ENCODE measurements at places on chromosomes 12 and 14.

DNA sequence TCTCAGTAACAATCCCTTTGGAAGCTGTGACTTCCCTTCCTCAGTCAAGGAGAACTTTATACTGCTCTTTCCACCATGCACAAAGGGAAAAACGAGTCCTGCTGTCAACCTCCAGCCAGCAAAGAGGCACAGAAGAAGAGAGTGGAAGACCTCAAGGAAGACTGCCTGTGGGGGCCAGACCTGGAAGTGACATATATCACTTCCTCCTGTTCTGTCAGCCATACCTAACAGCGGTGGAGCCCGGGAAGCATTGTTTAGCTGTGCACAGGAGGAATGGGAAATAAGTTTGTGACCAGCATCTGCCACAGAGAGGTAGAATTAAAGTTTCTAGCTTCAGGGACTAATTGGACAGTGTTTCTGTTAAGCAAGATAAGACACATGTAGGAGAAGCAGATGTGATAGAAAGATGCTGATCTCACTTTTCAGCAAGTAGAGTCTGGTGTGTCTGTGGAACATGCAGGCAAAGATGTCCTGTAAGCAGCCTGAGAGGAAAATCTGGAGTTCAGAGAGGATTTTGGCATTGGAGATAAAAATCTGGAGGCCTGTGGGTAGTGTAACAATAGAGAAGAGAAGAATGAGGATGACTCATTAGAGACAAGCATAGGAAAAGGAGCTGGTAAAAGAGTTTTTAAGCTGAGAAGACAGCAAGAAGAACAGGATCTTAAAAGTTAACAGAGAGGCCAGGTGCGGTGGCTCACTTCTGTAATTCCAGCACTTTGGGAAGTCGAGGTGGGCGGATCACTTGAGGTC lies 141.6 kb upstream of the CPSF6 start:
- peak; percentile 24 for DNase-seq

DNA sequence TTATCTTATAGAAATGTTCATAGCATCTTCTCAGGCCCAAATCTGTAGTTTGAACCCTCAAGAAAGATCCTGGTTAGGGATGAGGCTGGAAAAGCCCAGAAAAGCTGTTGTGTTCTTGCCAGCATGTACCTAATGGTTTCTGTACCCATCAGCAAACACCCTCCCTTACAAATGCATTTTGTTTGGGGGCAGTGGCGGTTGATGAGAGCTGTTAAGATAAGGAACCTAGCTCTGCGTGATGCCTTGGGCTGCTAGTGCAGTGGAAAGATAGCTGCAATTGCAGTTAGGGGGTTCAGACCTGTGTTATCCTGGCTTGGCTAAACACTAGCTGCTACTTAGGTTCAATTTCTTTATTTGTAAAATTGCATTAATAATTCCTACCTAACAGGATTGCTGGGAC lies 3.6 kb downstream of the TPH2 start:
- DNase-seq, result no peak

DNA sequence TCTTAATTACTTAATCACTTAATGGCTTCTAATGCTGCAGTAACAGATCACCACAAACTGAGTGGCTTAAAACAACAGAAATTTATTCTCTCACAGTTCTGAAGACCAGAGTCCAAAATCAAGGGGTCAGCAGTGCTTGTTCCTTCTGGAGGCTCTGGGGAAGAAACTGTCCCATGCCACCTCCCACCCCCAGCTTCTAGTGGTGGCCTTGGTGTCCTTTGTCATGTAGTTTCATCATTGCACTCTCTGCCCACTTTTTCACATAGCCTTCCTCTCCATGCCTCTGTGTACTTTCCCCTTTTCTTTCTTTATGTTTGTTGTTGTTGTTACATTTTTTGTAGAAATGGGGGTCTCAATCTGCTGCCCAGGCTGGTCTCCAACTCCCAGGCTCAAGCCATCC lies 16.1 kb upstream of the UBC start:
- DNase-seq, result no peak

GRCh38 chr12:22562036-22563028 lies 18.0 kb upstream of the C2CD5 start:
- DNase-seq, result no peak

GRCh38 chr12:123003257-123003656 lies 22.8 kb downstream of the ARL6IP4 start:
- no peak for DNase-seq

GRCh38 chr14:106442857-106443256 lies 916.5 kb downstream of the TMEM121 start:
- no peak for DNase-seq

DNA sequence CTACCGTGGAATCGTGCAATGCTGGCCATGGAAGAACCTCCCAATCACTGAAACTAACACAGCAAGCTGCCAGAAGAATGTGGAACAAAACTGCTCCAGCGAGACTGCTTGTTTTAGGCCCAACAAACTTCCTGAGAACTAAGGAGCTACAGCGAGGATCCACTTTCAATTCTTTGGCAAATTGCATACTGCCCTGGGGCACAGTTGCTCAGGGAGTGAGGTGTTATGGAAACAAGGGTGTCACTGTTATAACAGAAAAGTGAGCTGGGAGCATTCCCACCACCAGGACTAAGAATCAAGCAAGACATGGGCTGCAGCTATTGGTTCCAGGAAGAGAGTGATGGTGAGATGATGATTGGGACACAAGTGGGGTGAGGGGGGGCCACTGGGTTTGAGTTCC lies 1606.1 kb upstream of the FLRT2 start:
- DNase-seq, result no peak

GRCh38 chr12:130431176-130431575 lies 93.5 kb downstream of the PIWIL1 start:
- no peak for DNase-seq

- no peak for DNase-seq
These were observed 44.7 kb downstream of the GPHB5 start for GRCh38 chr14:63273717-63274655.

- peak; percentile 64 for DNase-seq
These were observed 2.7 kb downstream of the PCNX4 start for GRCh38 chr14:60094306-60094897.

- DNase-seq, result no peak
These were observed 271.4 kb downstream of the RASSF9 start for GRCh38 chr12:85564786-85565185.

DNA sequence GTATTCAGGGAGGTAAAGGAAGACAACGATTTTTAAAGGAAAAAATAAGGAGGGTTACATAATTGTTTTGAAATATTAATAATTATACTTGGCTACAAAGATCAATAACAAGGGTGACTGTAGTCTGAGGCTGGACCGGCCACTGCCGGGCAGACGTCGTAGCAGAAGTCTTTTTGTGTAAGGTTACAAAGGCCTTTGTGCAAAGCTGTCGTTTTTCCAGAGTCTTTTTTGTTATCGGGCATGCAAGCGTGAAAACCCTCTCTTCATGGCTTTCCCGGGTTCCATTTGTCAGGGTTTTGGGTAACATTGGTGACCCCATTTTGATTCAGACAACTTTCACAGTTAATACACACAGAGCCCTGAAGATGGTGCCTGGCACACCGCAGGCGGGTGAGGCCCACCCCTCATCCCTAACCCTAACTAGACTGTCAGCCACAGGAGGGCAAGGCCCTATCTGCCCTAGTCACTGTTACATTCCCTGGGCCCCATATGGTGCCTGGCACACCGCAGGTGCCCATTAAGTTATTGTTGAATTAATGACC lies 31.3 kb downstream of the RILPL1 start:
- no peak for DNase-seq

GRCh38 chr14:96658611-96659010 lies 138.6 kb upstream of the VRK1 start:
- no peak for DNase-seq

DNA sequence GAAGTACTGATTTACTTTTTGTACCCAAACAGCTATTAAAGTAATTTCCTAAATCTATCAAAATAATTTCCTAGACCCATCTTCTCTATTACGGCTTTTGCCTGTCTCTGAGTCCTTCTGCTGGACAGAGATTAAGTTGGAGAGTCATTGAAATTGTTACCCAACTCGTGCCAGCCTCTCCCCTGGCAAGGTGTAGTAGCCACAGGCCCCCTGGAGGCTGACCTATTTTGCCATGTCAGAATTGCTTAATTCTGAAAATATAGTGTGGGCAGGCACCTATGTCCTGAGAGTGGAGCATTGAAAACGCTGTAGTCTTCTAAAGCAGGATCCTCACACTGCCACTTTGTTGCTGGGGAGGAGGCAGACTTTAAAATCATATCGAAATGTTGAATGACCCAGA lies 308.2 kb downstream of the GLT1D1 start:
- DNase-seq, result no peak

DNA sequence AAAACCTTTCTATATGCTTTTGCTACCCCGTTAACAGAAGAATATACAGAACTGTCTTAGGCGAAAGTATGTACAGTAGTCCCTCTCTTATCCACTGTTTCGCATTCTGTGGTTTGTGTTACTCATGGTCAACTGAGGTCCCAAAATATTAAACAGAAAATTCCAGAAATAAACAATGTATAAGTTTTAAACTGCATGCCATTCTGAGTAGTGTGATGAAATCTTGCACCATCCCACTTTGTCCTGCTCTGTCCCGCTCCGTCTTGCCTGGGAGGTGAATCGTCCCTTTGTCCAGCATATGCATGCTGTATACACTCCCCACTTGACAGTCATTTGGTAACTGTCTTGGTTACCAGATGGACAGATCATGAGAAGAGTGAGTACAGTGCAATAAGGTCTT lies 70.1 kb upstream of the STRN3 start:
- DNase-seq, result peak; percentile 60

DNA sequence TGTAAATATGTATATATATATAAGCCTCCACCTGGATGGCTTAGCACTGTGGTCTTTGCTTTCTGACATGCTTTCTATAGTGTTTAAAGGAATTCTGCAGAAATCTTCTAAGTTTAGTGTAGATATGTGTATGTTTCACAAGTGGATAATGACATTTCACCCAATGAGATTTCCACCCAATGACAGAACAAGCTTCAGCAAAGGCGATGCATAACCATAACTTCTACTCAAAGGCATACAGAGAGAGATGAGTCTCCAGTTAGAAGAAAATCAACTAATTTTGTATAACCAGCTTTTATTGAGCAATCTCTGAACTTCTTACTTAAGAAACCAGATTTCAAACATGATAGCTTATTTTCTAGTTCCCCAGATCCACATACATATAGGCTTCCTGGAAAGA lies 134.0 kb downstream of the DYRK2 start:
- DNase-seq, result no peak

GRCh38 chr14:76929927-76930326 lies 98.6 kb downstream of the IRF2BPL start:
- peak; percentile 50 for DNase-seq

- DNase-seq, result no peak
These were observed 742.8 kb upstream of the TBX3 start for GRCh38 chr12:115426732-115427131.

GRCh38 chr12:55651299-55651683 lies 14.6 kb downstream of the OR10P1 start:
- DNase-seq, result no peak

GRCh38 chr12:51326698-51327439 lies 2.9 kb upstream of the BIN2 start:
- DNase-seq, result peak; percentile 76

- DNase-seq, result peak; percentile 58
These were observed 56.1 kb upstream of the DYRK2 start for GRCh38 chr12:67592228-67593011.

GRCh38 chr14:74636424-74637177 lies 24.6 kb upstream of the LTBP2 start:
- peak; percentile 62 for DNase-seq

DNA sequence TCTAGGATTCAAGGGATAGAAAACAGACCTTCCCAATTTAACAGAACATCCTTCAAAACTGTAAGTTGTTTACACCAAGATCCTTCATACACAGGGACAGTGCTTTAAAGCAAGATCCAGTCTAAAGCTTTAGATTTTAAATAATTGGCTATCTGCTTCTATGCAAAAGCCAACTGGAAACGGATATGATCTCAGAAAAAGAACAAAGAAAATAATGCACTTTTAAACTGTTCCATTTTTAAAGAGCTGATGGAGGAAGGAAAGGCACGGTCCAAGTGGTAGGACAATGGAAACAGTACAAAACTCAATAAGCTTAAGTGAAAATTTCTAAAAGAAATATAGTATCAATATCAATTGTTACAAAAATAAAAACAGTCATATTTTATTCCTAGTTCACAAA lies 27.7 kb downstream of the LRP6 start:
- DNase-seq, result no peak

DNA sequence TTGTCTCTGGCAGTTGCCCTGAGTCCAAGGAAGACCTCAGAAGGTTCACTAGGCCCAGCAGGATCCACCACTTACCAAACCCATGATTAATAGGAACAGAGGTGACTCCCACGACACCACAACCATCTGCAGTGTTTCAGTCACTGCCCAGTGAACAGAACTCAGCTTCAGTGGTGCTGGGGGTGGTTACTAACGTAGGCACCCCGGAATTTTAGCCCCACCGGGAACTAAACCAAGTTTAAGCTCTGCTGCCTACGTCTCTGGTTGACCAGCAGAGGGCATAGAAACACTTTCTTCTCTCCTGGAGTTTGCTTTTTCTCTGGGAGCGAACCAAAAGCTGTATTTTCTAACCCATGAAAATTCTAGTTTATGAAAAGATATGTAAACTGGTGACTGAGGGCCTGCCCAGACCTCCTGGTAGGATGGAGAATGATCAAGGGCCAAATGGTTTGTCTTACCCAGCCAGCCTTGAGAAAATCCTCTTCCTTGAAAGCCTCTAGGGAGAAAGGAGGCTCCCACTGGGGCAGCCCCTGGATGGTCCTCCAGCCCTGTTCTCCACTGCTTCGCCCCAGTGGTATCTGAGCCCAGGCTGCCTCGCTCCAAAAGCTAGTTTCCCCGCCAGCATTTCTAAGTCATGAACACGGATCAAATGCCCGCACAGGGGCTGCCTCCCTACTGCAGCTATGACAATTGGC lies 379.8 kb downstream of the DPF3 start:
- peak; percentile 54 for DNase-seq

DNA sequence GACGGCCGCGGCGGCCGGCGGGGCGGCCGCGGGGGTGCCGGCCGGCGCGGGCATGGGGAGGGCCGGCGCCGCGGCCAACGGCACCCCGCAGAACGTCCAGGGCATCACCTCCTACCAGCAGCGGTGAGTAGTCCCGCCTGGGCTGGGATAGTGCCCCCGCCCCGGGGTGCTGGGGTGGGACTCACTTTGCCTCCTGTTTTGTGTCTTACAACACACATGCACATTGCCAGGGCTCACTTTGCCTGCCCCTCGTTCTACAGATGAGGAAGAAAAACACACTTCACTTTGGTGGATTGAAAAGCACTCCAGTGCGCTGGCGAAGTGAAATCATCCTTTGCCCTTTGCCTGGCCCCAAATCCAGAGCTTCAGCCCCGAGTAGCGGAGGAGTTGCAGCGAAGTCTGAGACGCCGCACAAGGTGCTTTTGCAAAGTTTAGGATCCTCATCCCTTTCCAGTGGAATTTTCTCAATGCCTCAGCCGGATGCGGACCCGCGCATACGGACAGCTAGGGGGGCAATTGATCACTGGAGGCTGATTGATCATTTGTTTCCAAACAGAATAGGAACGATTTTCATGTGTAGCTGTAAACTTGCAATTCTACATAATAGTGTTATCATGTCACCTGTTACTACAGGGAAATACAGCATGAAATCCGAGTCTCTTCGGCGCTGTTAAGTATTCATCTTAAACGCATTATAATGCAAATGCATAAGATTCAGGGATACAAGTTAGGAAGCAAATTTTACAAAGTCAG lies 3.6 kb upstream of the NPAS3 start:
- no peak for DNase-seq

Measured in fibroblast of skin of right quadriceps (primary cell).